ENCODE measurements at places on chromosomes 13 and 19. TPM values are rescaled to one million over a fixed set of nuclear protein-coding genes. Genes with fewer than 3 reads are reported as not detected.

DNA sequence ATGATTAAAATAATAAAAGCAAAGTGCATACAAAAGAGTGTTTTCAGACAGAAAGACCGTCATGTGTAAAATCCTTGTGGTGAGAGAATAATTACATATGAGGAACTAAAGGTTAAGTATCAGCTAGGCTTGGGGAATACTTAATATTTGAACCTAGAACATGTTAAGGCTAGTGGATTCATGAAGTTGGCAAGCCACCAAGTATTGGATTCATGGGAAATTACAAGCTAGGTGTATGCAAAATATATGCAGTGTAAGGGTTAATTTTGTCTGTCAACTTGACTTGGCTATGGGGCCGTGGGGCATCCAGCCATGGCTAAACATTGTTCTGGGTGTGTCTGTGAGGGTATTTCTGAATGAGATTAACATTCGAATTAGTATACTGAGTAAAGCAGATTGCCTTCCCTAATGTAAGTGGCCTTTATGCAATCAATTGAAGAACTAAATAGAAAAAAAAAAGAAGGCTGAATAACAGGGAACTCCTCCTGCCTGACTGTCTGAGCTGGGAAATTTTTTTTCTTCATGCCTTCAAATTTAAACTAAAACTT, 533.5 kb upstream of the KLF12 start:
- DNase-seq: no peak

GRCh38 chr13:111338841-111339240, 18.4 kb downstream of the TEX29 start:
- DNase-seq: no peak

DNA sequence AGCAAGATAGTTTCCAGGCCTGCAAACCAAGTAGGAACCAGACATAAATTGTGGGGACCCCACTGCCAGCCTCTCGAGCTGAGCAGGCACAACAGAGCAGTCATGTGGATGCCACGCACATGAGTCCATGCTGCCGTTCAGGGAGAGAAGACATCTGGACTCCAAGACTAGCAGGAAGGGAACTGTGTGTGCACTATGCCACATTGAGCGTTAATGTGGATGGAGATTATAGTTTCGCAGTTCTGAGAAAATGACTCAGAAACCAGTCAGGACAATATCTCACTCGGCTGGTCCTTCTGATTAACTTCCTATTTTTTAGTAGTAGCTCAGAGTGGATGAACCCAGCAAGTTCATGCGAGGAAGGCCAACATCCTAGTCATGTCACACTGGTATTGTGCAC, 124.9 kb downstream of the CRYL1 start:
- no peak for DNase-seq

DNA sequence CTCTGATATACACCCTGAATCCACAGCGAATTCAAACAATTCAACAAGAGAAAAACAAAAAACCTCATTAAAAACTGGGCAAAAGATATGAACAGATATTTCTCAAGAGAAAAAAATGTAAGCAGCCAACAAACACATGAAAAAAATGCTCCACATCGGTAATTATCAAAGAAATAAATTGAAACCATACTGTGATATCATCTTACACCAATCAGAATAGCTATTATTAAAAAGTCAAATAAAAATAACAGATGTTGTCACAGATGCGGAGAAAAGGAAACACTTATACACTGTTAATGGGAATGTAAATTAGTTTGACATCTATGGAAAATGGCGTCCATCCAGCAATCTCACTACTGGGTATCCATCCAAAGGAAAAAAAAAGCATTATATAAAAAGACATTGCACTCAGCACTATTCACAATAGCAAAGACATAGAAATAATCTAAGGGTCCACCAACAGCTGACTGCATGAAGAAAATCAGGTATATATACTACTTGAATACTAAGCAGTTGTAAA, 1495.0 kb upstream of the PCDH20 start:
- DNase-seq: no peak

Gene MBD3L1
- total RNA-seq: not detected

Gene SH2D3A
- total RNA-seq: 64.0 TPM
